ENCODE measurements at places on chromosomes 3 and 15. TPM values are rescaled to one million over a fixed set of nuclear protein-coding genes. Genes with fewer than 3 reads are reported as not detected.

The SERPINI2 gene
- total RNA-seq = not detected

The ADCY5 gene
- total RNA-seq = 123 TPM

DNA sequence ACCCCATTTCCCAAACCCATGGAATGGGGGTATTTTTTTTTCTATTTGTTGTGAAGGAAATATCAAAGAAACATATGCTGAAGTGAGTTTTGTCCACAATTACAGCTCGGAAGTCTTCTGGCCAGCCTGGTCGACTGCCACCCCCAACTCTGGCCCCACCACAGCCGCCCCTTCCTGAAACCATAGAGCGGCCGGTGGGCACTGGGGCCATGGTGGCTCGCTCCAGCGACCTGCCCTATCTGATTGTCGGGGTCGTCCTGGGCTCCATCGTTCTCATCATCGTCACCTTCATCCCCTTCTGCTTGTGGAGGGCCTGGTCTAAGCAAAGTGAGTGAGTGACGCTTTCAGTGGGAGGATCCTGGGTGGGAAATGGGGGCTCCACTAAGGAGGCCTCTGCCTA is 71.9 kb downstream of the BOC start:
- no peaks in the 10 kb centered on the region for H3K36me3 ChIP-seq
- no peaks in the 10 kb centered on the region for H3K27me3 ChIP-seq
- H3K4me1 ChIP-seq = peaks cover 7% of the 10 kb centered on the region

DNA sequence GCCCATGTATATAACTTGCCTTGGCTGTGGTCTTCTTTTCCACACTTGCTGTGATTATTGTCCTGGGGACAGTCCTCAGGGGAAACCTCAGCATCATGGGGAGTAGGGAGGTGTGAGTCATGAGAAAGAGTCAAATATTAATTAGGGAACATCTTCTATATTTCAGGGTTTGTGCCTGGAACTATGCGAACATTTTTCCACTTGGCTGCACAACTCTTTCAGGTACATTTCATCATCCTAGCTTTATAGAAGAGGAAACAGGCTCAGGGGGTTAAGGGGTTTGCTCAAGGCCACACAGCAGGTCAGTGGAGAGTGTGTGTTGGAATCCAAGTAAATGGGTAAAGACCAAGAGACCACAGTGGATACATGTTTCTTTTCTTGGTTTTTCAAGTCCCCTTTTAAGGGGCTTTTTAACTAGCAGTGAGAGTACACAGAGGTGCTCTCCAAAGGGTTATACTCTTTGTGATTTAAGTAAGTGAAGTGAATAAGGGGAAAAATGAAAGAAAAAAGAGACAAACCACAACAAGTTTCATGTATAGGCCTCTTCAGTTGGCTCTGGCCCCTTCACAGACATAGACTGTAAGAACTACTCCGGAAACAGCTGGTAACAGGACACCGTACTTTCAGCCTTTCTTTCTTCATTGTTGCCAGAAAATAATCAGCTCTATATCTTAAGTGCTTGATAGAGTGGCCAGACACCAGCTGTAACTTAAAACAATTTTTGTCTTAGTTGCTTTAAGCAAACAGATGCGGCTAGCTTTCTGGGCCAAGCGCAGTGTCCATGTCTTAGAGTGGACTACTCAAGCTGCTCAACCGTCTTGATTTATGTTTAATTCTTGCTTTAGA is 64.6 kb downstream of the EEFSEC start:
- DNase-seq = no peak
- no peaks in the 10 kb centered on the region for H3K4me1 ChIP-seq
- H3K27me3 ChIP-seq = no peaks in the 10 kb centered on the region
- no peaks in the 10 kb centered on the region for H3K36me3 ChIP-seq
- no peak overlapping the region for H3K27ac ChIP-seq

DNA sequence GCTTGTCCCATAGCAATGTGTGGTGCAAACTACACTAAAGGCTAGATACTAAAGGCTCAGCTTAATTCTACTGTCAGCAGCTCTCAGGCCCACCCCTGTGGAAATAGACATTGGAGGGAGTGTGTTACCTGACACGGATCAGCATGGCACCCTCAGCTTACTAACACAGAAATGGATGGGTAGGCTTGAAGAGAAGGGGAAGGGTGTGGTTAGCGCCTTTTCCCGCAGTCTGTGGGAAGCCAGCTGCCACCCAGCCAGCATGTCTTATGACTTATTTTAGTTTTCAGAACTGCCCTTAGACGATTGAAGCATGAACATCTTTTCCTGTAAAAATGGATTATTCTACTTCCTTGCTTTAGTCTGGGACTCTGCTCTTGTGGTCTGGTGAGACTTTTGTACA is 25.8 kb upstream of the ADPGK start:
- DNase-seq = no peak
- H3K27ac ChIP-seq = no peak overlapping the region
- no peak overlapping the region for H3K4me3 ChIP-seq
- no peaks in the 10 kb centered on the region for H3K27me3 ChIP-seq

- H3K4me1 ChIP-seq = peaks cover 4% of the 10 kb centered on the region
- no peaks in the 10 kb centered on the region for H3K27me3 ChIP-seq
- H3K36me3 ChIP-seq = no peaks in the 10 kb centered on the region
These were observed 7.6 kb downstream of the NSUN3 start for GRCh38 chr3:94070341-94070911.
